ENCODE measurements at places on chromosomes 1 and 21.

GRCh38 chr1:84998642-84999280 is 1.8 kb upstream of the MCOLN2 start:
- DNase-seq, result peak; percentile 73

GRCh38 chr1:7120863-7121621 is 335.8 kb downstream of the CAMTA1 start:
- DNase-seq, result no peak

- DNase-seq, result no peak
Observed at GRCh38 chr1:191977874-191978506, 180.3 kb upstream of the RGS18 start.

DNA sequence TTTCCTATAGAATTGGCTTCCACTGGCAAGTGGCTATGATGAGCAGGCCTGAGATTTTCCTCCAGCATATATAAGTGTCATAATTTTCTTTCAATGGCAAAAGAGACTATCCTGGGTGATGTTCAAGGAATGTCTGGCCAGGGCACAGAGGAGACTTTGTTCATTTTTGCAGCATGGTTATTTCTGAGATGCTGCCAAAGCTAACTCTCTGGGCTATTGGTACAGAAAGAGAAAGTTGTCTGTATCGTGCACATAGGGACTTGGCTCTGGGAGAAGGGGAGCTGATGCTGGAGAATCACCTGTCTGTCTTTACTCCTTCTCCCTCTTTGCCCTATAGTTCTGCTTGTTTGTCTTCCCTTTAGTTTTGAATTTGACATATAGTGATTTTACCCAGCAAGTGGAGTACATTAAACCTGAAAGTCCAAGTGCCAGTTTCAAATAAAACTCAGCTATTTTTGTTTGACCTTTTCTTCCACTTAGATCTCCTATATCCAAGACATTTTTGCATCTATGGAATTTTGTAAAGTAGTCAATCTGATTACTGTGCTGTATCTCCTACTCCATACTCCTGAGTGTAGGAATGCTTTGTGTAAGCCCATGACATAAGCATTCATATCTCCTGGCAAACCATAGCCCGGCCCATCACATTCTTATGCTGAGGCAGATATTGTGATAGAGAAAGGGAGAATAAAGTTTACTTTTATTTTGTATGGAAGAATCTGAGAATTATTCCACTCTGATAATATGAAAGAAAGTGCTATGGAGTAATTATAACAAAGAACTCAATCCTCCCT is 3.9 kb downstream of the FNDC7 start:
- no peak for DNase-seq

DNA sequence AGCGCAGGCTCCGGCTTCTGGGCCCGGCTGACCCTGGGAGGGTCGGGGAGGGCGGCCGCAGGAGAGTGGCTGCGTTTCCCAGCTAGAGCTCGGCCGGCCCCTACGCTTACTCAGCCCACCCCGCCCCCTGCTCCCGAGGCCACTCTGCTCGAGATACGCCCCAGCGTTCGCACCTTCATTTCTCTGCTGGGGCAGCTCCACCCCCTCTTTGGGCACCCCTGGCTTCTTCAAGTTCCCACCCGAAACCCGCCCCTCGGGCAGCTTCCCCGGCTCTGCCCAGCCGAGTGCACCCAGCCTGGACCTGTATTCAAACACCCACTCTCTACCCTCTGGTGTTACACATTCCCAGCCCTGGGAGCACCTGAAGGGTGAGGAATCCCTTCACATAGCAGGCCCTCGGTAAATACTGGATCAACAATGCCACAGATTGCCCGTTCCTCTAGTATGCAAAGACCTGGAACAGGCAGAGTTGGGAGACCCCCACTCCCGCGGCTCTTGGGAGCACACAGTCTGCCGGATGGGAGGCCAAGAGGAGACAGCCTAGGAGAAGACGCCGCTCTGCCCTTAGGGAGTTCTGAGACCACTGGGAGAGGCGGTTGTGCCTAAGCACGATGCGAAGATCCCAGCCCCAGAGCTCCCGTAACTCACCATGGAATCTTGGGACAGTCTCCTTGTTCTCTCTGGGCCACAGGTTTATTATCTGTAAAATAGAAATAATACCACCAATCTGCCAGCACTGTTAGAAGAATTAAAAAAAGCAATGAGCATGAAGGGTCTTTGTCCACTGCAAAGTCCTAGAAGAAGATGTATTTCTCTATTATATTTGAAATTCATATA is 566 bp upstream of the PAQR7 start:
- no peak for DNase-seq

- DNase-seq, result no peak
Observed at GRCh38 chr1:157234705-157235273, 96.6 kb upstream of the ETV3 start.

DNA sequence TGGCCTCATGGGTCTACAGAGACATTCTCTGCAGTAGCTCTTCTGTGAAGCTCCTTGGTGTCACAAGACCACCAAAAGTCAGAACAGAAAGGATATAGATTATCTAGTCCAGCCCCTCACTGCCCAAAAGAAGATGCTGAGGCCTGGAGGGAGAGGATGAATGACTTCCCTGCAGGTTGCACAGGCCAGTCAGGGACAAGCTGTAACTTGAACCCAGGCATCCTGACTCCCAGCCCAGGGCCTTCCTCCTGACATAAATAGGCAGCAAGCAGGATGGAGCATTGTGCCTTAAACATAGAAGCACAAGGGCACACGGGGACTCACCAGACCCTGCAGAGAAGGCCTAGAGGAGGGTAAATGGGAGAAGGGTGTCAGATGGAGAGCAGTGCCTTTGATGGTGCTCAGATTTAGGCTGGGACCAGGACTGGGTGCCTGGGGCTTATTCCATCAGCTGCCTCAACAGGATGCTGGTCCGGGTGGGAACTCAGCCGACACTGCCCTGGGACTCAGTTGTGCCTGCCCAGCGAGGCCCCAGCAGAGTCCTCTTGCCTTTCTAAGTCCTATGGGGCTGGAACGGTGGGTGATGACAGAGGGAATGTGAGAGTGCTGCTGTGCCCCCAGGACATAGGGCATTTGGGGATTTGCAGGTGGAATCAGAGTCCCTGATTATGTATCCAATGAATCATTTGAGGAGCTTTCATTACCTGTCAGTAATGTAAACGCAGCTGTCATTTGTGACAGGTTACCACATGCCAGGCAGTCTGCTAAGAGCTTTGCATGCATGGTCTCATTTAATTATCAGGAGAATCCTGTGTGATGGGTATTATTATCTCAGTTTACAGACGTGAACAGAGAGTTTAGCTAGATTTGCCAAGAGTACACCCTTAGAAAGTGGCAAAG is 13.2 kb downstream of the S100A7A start:
- DNase-seq, result no peak

DNA sequence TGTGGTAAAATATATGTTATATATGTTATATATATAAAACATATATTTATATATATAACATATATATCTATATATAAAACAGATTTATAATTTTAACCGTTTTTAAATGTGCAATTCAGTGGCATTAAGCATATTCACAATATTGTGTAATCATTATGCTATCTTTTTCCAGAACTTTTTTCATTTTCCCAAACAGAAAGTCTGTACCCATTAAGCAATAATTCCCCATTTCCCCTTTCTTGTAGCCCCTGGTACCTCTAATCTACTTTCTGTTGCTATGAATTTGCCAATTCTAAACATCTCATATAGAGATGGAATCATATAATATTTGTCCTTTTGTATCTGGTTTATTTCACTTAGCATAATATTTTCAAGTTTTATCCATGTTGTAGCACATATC is 10.7 kb upstream of the ARHGEF11 start:
- DNase-seq, result no peak

DNA sequence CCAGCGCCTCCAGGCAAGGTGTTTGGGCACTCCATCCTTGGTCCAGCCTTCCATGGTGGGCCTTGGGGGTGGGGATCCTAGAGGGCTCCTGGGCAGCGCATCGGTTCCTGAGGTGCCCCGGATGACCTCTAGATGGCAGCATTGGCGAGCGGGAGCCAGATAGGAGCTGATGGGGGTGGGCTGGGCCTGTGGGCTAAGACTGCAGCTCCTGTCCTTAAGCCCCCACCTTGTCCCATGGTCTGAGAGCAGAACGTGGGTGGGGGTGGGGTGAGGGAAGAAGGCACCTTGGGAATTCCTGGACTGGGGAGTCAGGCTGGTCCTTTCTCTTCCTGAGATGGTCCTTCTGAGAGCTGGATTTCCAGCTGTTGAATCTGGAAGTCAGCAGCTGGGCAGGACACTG is 93.4 kb upstream of the CSF3R start:
- DNase-seq, result peak; percentile 14

DNA sequence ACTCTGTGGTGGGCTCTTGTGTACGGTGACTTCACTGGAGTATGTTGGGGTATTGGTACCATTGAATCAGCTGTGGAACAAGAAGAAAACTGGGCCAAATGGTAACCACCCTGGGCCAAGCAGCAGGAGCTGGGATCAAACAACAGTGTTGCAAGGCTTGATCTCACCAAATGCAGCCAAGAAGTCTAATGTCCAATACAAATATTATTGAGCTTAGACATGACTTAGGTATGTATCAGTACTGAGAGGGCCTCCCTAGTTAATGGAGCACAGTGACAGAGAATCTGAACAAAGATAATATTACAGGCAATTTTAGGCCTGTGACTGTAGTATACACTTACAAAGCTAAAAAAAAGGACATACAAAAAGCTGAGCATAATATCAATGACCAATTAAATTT is 604.8 kb downstream of the PLA2G4A start:
- DNase-seq, result no peak

DNA sequence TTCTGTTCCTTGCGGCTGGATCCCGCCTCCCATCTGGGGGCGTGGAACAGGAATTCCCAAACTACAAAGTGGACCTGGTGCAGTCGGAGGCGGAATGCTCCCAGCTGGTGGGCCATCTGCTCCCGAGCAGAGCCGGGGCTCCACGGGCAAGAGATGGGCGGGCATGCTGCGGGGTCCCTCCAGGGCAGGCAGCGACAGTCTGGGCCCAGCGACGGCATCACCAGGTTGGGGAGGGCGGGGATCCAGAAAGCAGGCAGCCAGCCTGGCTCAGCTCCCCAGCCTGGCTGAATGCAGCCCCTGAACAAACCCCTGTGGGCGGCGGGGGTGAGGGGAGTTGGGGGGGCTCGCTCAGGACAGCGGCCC is 3.6 kb downstream of the MEGF6 start:
- no peak for DNase-seq

GRCh38 chr21:38802050-38803026 is 3.4 kb upstream of the ETS2 start:
- DNase-seq, result no peak

DNA sequence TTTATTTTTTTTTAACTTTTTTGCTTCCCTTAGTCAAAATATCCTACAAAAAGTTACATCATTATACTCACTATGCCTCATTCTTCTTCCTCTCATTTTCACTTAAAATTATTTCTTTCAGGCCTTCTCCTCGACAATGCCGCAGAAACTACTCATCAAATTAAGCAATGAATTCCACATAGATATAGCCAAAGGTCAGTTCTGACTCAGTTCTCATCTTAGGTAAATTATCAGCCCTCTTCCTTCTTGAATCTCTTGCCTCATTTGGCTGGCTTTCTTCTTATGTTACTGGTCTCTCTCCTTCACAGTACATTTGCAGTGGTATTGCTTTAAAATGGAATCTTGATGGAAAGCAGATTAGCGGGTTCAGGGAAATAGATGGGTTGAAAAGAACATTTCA is 260.7 kb upstream of the BRINP3 start:
- DNase-seq, result no peak

DNA sequence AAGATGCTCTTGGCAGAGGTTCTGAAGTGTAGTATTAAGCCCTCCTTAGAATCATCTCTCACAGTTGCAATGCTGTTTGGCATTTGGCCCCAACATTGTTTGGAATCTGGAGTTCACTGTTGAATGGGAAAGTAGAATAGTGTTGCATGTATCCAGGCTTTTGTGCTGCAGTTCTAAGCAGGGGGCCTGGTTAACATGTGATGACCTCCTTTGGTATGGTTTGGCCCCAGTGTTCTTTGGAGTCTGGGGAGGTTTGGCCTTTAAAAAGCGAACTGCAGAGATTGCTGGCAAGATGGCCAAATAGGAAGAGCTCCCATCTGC is 61.8 kb upstream of the PLD5 start:
- DNase-seq, result no peak

GRCh38 chr1:111600886-111601386 is 18.7 kb upstream of the RAP1A start:
- DNase-seq, result no peak

- DNase-seq, result no peak
Observed at GRCh38 chr1:241610056-241610815, 29.9 kb downstream of the CHML start.

- no peak for DNase-seq
Observed at GRCh38 chr21:7947422-7947821, 2574.0 kb upstream of the TPTE start.

DNA sequence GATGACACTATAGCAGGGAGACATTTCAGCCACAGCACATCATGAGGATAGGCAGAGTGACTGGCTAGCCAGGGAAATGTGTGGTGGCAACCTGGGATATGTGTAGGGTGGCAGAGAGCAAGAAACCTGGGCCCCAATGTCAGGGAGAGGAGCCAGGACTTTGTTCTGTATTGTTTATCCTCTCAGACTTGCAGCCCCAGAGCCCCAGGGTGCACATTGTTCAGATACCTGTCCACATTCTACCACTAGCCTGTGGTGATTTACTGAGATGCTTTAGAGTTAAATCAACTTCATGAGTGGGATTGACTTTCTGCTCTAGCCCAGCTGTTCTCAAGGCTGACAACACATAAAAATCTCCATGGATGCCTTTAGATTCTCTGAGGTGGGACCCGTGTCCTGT is 61.5 kb downstream of the MAB21L3 start:
- no peak for DNase-seq

DNA sequence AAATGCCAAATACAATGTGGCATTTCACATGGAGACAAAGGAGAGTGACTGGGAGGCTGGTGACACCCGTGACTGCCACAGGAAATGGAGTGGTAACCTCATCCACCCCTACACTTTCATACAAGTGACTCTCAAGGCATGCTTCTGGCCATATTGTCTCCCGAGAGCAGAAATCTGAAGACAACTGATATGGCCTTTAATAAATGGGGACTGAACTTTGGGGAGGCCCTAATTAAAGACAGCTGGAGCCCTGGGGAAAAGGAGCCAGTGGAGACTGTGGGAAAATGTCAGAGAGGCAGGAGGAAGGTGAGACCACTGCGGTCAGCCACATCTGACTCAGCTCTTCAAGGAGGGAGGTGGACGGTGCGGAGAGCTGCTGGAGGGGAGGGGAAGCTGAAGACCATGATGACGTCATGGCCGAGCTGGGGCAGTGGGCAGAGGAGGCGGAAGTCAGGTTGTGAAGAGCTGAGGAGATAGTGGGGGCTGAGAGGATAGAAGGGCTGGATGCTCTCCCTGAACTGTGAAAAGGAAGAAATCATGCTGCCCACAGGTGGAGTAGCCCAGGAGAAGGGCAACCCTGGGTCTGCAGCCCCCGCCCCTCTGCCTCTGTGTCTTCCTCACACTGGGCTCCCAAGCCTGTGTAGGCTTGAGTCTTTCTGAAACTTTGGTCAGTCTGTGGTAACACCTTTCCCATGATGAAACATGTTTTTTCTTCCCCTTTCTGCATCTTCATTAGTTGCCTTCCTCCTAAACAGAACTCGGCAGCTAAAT is 14.0 kb upstream of the NCF2 start:
- DNase-seq, result no peak

All from hematopoietic multipotent progenitor cell (in vitro differentiated cells).